GM03348 (cell line): ENCODE measurements at places on chromosomes 1 and 21.

DNA sequence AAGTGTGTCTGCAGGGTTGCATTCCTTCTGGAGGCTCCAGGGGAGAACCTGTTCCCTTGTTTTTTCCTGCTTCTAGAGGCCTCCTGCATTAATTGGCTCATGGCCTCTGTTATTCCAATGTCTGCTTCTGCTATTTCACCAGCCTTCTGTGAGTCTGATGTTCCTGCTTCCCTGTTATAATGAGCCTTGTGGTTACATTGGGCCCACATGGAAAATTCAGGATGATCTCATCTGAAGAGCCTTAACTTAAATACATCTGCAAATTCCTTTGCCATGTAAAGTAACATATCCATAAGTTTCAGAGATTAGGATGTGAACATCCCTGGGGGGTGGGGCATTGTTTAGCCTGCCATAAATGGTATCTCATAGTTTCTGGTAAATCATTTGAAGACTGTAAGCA is 181.1 kb downstream of the RWDD3 start:
- no peak for DNase-seq

DNA sequence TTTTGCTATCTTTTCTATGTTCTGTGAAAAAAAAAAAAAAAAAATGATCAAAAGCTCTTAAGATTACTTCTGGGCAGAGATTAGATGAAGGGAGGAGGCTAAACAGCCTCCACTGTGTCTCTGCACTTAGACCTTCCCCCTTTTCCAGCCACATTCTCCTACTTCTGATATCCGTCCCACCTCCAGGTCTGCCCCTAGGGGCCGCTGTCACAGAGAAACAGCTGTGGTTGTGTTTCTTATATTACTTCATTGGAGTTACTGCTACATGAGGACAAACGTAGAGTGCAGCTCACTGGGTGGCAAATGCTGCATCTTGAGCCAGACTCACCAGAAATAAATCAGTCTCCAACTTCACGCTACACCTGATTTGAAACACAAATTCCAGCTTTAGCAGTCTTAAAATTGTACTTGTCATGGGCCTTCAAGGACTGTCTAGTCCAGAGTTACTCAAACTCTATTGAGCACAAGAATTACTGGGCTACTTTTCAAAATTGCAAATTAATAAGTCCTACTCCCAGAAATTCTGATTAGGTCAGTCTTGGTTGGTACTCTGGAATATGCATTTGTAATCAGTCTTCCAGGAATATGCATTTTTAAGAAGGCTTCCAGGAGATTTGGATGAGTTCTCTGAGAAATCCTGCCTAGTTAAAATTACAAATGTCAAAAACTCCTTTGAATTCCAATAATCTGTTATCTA is 125.2 kb upstream of the PTBP2 start:
- peak; percentile 16 for DNase-seq

DNA sequence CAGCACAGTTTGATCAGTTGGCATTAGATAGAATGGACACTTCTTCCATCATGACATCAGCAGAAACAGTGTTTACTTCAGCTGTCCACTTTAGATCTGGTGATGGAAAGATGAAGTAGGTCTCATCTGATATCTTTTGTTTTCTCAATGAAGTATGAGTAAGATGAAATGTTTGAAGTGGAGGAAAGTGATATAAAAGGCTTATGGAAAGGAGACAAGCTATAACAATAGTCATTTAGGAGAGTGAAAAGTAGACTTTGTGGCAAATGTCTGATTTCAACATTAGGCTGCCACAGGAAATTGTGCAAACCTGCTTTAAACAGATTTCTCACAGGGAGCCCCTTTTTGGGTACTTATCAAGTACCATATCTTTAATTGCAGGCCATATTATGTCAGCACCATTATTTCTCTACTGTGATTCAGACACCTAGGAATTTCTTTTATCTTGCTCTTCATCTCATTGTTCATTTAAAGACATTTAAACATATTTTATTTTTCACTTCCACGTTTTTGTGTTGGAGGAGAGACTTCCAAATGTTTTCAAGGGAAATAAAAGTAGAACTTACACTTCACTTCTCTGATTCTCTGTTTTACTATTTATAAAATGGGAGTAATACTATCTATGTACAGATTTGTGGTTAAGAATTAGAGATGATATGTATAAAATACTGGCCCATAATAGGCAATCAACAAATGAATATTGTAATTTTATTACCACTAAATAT is 18.1 kb downstream of the PDC start:
- DNase-seq: peak; percentile 37

DNA sequence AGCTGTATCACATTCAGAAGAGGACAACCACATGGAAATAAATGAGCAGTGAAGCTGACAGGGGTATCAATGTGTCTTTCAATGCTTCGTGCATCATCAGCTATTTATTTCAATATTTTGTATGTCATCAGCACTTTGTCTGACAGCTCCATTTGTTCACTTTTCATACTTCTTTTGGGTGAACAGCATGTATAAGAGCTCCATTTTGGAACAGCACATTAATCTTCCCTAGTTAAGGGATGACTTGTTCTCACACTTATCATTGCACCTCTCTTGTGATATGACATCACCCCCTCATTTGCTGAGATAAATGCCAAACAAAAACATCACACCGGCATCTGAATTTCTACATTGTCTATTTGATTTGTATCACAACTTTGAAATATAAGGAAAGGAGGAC is 190.6 kb upstream of the SAMSN1 start:
- DNase-seq: no peak

GRCh38 chr21:8990326-8991087 is 1530.9 kb upstream of the TPTE start:
- DNase-seq: no peak

DNA sequence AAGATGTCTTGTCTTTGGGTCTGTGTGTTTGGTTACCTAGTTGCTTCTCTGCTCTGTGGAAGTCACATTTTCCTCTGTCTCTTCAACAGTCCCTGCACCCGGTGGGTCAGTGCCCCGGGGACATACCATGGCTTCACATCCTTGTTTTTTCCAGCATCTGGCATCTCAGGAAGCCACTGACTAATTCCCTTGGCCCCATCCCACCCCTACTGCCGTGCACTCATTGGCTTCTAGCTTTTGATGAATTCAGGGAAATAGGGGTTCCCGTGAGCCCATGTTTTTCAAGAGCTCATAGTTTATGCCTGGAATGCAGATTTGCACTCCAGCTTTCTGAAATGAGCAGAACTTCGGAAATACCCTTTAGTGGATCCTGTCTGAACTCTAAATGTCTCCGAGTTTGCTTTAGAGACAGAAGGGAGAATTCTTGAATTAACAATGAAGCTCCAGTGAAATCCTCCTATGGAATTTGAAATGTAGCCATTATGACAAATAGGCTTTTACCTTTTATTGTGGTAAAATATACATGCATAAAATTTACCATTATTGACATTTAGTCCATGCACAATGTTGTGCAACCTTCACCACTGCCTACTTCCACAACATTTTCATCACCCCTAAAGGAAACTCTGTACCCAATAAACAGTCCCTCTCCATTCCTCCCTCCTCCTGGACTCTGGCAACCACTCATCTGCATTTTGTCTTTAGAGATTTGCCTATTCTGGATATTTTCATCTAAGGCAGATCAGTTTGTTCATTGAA is 67.5 kb downstream of the CLIC6 start:
- peak; percentile 52 for DNase-seq

DNA sequence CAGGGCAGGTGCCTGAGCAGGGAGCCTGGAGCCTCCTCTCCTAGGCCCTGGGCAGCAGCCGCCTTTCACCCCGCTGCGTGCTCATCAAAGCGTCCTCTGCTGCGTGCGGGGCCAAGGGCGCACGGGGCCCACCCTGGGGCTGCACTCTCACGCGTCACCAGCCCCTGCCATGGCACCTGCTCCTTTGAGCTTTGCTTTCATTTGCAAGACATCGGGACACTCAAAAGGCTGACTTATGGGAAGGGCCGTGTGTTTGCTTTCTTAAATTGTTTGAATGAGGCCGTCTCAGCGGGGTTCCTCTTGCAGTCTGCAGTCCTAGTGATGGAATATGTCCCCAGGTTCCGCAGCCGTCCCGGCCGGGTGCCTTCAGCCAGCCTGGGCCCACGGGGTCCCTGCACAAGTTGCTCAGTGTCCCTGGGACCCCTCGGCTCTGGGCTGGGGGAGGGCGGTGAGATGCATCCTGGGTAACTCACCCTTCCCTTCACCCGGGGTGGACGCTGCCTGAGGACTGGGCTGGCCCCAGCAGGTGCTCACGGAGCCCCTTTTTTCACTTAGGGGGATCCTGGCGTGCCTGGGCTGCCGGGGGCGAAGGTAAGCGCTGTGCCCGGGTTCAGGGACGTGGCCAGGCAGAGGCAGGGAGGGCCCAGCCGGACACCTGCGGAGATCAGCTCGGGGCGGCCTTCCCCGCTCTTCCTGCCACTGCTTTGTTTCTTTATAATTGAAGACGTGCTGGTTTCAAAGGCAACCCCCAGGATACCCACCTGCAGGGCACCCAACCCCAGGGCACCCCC is 53.1 kb downstream of the SLC19A1 start:
- DNase-seq: no peak

GRCh38 chr1:36088265-36088576 is 471 bp upstream of the ADPRS start:
- DNase-seq: no peak

GRCh38 chr1:48681476-48682305 is 95.0 kb downstream of the BEND5 start:
- no peak for DNase-seq

GRCh38 chr1:208312706-208313105 is 68.5 kb upstream of the PLXNA2 start:
- DNase-seq: no peak

DNA sequence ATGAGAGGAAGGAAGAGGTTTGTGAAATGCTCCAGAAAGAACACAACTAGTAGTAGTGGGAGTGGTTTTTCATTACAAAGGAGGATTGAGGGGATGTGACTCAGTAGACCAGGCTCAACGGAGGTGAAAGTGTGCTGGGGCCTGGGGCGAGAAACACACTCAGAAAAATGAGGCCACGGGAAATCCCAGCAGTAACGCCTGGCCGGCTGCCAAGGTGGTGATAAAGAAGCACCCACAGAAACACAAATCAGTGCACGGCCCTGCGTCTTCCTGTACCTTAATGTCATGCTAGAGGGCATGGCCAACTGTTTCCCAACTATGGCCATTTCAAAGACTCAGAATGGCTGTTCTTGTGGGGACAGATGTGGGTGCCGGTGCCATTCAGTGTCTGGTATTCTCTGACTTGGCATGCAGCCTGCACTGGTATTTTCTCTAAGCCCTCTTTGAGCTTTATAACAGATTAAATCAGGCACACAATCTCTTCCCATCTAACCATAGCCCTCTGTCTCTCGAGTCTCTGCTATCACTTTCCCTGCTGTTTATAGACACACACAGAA is 38.2 kb downstream of the URB2 start:
- DNase-seq: no peak

DNA sequence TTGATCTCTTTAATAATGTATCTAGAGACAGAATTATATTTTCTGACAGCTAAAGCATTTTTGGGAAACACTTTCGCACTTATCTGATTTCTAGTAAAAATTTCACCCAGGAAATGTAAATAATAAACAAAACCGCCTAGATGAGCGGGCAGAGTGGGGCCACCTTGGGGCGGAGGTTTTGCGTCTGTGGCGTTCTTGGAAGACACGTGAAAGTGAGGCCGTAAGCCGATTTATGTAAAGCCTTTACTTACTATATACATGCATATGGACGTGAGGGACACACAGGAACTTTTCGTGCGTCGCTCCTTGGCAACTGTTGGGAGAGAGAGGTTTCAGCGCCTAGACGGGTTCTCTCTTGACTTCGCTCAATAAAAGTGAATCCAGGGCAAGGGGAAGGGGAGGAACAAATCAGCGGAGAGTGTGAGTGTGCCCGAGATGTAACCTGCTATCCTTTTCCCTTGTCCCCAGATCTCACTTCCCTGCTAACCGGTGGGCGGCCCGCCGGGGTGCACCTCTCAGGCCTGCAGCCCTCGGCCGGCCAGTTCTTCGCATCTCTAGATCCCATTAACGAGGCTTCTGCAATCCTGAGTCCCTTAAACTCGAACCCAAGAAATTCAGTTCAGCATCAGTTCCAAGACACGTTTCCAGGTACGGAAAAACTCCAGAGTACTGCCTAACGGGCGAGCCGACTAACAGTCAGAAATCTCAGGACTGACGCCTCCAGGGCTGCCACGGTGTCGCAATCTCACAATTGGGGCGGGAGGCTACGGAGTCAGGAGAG is 1.7 kb downstream of the HLX start:
- DNase-seq: peak; percentile 4

DNA sequence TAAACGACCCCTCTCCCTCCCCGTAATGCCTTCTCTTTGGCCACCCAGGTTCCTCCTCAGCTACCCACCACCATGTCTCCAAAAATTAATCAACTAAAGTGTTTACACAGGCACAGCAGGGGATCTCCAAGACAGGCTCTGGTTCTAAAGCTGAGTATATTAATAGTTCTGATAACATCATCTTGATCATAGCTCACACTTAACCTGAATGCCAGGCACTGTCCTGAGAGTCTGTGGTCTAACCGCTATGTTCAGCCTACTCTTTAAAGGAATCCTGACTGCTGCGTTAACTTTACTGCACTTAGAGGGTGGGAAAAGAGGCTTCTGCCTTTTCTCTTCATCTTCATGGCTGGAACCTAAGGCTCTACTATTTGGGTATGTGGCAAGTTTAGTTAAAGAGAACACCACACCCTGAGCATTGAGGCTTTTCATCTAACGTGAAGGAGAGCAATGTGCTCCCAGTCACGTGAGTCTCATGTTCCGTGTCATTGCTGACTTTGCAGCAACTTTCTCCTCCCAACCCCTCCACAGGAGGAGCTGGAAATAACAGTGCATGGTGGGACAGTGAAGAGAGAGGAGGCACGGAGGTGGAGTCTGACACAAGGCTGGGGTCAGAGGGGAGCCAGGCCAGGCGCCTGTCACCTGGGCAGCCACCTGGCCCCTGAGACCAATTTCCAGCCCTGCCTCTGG is 86.4 kb downstream of the FAM78B start:
- no peak for DNase-seq

DNA sequence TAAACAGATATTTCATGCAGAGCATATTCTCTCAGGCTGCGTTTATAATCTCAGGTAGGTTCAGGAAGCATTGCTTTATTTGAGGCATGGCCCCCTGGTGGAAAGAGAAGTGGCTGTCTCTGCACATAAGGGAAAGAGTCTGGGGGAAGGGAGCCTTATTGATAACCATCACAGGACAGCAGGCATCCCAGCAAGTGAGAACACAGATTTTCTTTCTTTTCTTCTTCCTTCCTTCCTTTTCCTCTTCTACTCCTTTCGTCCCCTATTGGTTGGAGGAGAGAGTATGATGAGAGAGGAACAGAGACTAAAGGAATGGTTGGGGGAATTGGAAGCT is 21.9 kb downstream of the TSNAX start:
- DNase-seq: no peak

DNA sequence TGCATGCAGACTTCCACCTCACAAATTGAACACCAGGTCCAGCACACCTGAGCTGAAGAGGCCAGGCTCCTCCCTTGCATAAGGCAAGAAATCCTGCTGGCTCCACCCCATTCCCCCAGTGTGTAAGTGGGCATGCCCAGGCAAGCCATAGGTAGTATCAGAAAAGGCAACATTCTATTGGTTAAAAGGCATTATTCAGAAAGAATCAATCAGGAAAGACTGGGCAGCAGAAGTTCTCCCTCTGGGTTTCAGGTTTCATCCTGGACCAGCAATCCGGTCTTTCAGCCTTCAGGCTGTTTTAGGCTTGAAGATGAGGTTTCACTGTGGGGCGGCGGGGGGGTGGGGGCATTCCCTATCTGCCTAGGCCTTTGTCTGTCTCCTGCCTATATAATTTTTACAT is 42.0 kb upstream of the LHX8 start:
- DNase-seq: no peak

- no peak for DNase-seq
Measured at GRCh38 chr1:116941670-116942069, 32.0 kb downstream of the PTGFRN start.

- no peak for DNase-seq
Measured at GRCh38 chr1:207971331-207972219, 60.6 kb upstream of the CD34 start.
